DND-41 (cell line): ENCODE measurements at places on chromosomes 4 and X.

GRCh38 chr4:112813790-112814189, 176.8 kb downstream of the LARP7 start:
- no peak for DNase-seq

DNA sequence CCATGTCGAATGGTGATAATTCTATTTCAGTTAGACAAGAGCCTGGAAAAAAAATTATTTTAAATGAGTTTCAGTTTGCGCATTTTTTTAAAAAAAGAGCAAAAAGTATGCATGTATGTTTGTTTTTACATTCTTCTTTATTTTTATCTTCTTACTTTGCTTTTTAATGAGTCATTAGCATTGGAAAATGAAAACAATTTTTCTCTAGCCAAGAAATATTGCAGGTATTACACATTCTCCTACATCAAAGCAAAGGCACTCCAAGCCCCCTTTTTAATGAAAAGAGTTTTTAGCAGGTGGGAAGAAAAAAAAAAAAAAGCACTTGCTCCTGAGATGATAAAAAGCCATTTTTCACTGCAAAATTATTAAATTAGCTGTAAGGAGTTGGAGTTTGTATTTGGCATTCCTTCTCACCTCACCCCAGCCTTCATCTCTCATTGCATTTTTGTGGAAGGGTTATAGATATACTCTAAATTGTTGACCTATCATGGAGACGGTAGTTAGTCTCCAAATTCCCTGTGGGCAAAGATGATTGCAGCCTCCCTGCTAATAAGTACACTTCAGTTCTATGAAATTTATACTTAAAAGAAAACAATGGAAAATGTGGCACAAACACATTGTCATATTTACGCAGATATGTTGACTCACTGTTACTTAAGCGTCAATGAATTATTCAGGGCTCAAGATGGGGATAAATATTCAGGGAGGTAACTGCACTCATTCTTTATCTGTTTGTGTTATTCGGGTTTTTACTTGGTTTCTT, 43.8 kb downstream of the PALLD start:
- DNase-seq: no peak

- no peak for DNase-seq
Observed at GRCh38 chr4:52957220-52957686, 95.1 kb downstream of the RASL11B start.

GRCh38 chr4:173213296-173213695, 44.7 kb downstream of the GALNT7 start:
- DNase-seq: no peak

DNA sequence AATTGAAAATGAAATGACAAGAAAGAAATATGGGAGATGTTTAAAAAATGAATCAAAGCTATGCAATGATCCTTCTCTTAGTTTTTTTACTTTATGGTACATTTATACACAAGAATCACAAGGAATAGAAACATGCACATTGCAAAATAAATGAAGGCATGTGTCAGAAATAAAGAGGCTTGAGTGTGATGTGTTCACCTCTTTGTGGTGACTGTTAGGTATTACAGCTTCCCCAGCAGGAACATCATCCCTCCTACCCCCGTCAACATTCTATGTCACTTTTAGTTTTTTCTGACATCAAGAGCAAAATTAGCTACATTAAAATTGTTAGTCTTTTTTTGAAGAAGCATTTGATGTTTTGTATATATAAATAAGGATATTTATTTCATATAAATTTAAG, 214.8 kb downstream of the SLC4A4 start:
- DNase-seq: no peak

GRCh38 chr4:38672397-38673129, 8.6 kb downstream of the KLF3 start:
- DNase-seq: no peak

DNA sequence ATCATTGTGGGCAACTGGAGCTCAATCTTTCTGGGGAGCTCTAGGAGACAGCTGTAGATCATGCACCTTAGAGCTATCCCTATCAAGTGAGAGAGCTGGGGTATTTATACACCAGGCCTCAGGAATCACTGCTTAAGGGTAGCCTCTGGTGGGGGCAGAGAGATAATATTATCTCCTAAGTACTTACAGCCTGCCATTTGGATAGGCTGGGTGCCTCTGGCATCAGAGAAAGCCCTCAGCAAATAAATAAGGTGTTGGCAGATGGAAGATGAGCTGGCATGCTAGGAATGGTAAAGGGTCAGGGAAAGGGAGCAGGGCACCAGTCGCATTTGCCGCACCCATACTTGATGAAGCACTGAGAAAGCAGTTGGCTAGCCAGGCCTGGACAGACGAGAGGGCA, 75.9 kb downstream of the HCCS start:
- no peak for DNase-seq

GRCh38 chrX:8042304-8042703, 115.1 kb upstream of the PNPLA4 start:
- no peak for DNase-seq
